GM13976 (cell line): ENCODE measurements at places on chromosomes 2 and 18.

GRCh38 chr2:210224941-210225672, at the start of gene ACADL:
TSS of gene ACADL (minus strand) at chr2:210225447. CDS start at chr2:210225263, 184 bp downstream.
- peak; percentile 43 for DNase-seq

- DNase-seq = no peak
Measured at GRCh38 chr18:22044474-22045220, 124.7 kb upstream of the GATA6 start.

- DNase-seq = no peak
Measured at GRCh38 chr2:205216092-205216491, 466.2 kb upstream of the NRP2 start.

DNA sequence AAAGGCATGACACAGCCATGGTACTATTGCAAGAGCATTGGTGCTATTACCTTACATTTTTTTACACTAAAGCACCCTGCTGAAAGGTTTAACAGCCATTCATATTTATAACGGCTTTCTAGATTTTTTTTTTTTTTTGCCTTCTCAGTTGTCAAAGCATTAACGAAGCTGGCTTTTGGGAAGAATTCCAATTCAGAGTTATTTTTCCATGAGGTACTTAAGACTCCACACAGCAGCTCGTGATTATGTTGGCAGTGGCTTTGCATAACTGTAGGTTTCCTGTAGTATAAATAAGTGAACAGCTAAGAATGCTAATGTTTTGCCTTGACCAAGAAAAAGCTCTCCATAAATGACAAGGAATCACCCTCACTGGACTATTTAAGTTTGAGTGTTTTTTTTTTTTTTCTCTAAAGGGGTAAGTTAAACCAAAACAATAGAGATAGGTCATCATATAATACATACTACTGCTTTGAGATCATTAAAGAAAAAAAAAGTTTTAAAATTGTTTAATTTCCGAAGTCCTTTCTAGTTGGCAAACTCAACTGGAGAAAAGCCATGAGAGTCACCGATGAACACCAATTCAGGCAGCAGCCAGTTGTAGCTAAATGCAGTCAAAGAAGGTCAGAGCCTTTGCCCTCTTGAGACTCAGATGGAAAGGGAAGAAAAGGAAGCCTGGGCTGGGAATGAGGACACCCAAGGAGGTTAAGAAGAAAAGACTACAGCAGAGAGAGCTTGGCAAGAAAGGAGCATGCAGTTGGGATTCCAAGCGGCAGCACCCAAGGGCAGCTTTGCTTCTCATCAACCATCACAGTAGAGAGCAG, 187.4 kb upstream of the NCKAP5 start:
- DNase-seq = no peak

- DNase-seq = no peak
Measured at GRCh38 chr2:159362094-159362493, 75.6 kb upstream of the WDSUB1 start.

DNA sequence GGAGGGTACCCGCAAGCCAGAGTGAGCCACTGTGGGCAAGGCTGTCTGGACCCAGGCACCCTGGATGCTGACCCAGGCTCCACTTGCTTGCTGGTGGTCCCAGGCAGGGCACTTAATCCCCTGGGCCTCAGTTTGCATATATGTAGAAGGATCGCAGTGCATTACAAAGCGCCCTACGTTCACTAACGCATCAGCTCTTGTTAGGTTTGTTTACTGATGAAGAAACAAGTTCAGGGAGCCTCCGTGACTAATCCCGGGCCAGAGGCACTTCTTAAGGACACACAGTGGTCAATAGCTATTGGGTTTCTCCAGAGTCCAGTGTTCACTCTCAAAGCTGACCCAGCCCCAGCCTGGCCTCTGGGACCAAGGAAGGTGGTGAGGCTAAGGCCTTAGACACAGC, 70.2 kb downstream of the LBH start:
- DNase-seq = no peak

DNA sequence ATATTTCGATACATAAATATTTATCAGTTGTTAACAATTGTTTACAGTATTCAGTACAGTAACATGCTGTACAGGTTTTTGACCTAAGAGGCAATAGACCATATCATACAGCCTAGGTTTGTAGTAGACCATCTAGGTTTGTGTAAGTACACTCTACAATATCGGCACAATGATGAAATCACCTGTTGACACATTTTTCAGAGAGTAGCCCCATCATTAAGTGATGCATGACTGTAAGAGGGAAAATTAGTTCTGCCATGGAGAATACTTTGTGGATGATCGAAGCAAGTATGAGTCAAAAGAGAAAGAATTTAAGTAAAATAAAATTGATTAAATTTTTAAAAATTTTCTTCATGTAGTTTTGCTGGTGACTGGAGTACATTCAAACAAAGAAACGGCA, 32.6 kb downstream of the VIT start:
- no peak for DNase-seq

DNA sequence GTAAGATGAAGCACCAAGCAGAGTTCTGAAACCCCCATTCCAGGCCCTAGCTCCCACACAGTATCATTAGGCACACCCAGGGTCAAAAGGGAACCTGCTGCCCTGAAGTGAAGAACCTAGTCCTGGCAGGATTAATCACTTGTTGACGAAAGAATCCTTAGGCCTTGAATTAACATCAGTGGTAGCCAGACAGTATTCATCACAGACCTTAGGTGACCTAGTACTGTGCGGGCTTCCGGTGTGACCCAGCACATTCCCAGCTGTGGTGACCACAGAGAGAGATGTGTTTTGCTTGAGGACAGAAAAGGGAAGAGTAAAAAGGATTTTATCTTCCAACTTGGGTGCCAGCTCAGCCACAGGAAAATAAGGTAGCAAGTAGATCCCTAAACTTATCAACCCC, 1071.4 kb upstream of the FAM98A start:
- no peak for DNase-seq

DNA sequence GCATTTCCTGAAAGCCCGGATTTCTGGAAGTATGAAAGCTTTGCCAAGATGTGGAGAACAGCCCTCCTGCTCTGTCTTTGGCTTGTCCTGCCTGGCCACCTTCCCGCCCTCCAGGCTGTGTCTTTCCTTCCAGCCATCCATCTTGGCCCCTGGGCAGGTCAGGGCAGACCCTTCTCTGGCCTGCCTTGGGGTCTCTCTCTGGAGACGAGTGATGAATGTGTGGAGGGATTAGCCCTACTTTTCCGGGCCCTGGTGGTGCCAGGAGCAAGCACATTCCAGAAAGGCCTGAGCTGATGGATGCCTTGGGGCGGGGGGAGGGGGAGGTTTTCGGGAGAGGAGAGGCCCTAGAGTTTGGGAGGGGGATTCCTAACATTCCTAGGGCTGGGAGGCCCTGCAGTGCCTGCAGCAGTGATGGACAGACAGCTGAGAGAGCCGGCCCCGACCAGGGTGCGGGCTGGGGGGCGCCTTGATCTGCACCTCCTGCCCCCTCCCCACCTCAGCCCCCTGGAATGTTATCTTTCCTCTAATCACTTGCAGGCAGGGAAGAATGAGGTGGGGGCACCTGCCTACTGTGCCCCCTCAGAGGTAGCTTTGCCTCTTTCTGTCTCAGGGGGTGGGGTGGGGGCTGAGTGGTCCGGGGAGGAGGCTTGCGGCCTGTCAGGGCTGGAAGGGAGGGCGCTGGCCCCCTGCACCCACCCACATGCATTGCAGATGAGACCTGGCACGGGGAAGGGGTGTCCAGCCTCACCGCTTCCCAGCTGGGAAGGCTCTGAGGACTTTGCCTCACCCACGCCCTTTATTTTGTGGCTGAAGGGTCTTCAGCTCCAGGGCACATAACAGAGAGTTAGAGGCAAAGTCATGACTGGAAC, 156.2 kb downstream of the DDX1 start:
- no peak for DNase-seq

- peak; percentile 47 for DNase-seq
Measured at GRCh38 chr2:63189026-63189425, 138.4 kb downstream of the OTX1 start.

DNA sequence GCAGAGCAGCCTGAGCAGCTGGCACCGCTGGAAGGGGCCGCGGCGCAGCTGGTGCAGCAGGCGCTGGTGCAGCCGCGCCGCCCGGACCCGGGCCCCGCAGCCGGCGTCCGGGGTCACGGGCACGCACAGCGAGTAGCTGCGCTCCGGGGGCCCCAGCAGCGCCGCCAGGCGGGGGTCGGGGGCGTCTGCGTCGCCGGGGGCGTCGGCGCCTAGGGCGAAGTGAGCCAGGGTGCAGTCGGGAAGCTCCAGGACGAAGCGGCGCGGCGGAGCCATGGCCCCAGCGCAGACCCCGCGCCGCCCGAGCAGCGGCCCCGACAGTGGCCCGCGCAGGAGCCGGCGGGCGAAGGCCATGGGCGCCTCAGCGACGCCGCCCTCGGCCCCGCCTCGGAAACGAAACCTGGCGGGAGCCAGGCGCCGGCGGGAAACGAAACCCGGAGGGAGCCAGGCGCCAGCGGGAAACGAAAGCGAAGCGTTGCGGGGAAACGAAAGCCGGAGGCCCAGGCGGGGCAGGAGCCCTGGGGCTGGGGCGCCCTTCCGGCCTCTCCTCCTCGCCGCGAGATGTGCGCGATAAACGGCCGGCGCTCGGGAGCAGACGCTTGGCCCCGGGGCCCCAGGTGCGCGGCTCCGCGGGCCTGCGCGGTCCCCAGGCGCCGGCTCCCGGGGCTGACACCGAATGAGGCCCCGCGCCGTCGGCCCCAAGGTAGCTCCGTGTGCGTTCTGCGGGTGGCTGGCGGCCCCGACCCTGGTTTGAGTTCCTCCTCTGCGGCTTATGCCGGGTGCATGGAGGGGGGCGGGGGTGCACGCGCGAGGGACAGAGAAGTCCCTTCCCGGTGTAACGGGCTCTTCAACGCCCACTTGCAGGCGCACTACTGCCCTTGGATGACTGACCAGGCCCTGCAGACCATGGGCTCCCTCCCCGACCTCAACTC, at the start of gene CMPK2:
Gene CMPK2 (minus strand): TSS at position 562 of the 929 bp plus-strand sequence. CDS start 211 bp downstream, at position 351.
- peak; percentile 89 for DNase-seq

DNA sequence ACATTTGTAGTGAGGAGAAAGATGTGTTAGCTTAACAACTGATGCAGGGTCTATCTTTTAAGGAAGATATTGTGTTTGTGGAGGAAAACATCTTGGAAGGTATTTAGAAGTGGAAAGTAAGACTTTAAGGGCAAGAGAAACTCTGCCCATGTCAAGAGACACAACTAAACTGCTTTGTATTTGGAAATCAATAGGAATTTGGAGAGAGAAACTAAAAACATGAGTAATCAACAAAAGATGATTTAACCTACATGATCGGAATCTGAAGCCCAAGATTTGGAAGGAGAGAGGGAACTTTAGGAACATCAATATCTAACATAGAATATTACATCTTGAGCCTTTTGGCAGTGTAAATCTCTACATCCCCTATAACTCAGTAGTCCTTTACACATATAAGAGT, 184.2 kb upstream of the COL3A1 start:
- DNase-seq = no peak

GRCh38 chr2:80722803-80723202, 418.3 kb upstream of the LRRTM1 start:
- no peak for DNase-seq
